ENCODE measurements at places on chromosomes 2 and 18.
A peak's percentile ranks its signal among the peaks of the same experiment; 100 is the strongest.

- DNase-seq, result no peak
Observed at GRCh38 chr2:155525199-155525598, 807.3 kb downstream of the NR4A2 start.

- DNase-seq, result no peak
Observed at GRCh38 chr2:134122610-134123009, 131.3 kb upstream of the MGAT5 start.

GRCh38 chr2:56102866-56103265 is 80.9 kb upstream of the CCDC85A start:
- no peak for DNase-seq

GRCh38 chr2:118010473-118010872 is 3.4 kb downstream of the CCDC93 start:
- DNase-seq, result peak; percentile 54

DNA sequence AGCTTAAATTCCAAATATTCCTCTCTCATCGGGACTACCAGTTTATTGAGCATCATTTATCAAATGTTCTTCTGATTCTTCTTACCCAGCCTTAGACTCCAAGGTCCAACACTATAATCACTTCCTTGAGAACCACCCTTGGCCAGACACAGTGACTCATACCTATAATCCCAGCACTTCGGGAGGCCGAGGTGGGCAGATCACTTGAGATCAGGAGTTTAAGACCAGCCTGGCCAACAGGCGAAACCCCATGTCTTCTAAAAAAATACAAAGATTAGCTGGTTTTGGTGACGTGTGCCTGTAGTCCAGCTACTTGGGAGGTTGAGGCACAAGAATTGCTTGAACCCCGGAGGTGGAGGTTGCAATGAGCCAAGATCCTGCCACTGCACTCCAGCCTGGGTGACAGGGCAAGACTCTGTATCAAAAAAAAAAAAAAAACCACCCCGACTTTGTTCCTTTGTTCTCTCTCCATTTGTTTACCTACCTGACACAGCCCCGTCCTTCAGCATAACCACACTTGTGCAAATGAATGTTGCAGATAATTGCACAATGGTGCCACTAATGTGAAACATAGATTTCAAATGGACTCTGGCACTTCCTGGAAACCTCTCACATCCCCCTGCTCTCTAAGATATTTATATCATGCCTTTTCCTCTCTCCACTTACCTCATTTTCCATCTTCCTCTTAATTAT is 38.9 kb upstream of the LPIN2 start:
- DNase-seq, result peak; percentile 34

DNA sequence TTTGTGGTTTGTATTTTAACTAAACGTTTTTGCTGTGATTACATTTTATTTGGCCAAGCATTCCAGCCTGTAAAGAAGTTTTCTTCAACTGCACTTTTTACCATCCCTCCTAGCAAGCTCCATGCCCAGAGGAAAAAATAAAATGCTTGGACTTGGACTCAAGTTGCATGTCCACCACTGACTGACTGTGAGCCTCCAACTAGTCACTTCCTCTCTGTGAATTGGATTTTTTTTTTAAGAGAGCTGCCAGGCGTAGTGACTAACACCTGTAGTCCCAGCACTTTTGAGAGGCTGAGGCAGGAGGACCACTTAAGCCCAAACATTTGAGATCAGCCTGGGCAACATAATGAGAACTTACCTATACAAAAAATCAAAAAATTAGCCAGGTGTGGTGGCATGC is 1185.2 kb upstream of the PIK3C3 start:
- DNase-seq, result no peak

DNA sequence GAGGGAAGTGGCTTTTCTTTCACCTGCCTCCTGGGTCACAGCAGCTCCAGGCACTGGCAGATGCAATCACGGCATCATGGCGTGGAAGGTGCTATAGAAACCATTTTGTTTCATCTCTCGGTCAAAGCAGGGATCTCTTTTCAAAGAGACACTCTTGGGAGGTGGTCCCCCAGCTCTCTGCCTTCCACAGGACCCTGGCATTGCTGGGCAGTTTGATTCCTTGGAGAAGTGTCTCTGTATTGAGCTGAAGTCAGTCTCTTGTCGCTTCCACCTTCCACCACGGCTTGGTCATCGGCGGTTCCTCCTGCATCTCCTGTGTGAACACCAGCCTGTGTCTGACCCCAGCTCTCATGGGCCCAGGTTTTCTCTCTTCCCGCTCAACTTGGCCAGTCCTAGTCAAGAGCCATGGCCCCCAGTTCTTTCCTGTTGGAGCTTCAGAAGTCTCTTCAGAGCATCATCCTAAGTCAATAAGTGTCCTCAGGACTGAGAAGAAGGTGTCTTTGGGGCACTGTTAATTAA is 42.3 kb upstream of the HDAC4 start:
- no peak for DNase-seq

DNA sequence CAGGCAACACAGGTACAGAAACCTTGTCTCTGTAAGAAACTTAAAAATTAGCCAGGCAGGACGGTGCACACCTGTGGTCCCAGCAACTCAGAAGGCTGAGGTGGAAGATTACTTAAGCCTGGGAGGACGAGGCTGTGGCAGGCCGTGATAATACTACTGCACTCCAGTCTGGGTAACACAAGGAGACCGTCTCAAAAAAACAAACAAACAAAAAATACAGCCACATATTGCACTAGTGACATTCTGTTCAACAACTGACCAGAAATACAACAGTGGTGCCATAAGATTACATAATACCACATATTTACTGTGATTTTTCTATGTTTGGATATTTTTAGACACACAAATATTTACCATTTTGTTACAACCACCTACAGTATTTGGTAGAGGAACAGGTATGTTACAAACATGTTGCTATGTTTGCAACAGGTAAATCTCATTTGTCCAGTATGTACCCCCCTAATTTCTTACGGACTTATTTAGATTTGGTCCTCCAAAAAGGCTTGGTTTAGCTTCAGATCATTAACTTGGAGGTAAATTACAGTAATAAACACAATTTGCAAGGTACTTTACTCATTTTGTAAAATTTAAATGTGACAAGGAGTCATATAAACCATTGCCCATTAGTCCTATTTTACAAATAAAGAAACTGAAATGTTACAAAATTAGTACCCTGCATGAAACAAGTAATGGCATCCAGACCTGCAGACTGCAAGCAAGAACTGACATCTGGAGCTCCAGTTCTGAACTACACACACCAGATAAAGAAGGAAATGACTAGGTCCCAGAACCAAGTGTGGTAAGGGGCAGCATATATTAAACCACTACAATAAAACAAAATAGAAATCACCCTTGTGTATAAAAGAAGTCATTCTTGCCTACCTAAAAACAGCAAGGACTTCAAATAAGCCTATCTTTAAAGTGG is 36.8 kb downstream of the TRIP12 start:
- no peak for DNase-seq

DNA sequence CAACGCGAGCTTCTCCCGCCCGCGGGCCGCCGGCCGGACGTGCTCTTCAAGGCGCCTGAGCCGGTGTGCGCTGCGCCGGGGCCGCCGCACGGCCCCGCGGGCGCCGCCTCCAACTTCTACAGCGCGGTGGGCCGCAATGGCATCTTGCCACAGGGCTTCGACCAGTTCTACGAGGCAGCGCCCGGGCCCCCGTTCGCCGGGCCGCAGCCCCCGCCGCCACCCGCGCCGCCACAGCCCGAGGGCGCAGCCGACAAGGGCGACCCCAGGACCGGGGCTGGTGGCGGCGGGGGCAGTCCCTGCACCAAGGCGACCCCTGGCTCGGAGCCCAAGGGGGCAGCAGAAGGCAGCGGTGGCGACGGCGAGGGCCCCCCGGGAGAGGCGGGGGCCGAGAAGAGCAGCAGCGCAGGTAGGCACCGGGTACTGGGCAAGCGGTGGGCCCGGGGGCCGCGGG is 676 bp downstream of the HOXD11 start:
- DNase-seq, result no peak

GRCh38 chr2:135409436-135409835 is 121.6 kb downstream of the ZRANB3 start:
- no peak for DNase-seq

- DNase-seq, result peak; percentile 28
Observed at GRCh38 chr2:83967854-83968253, 491.2 kb downstream of the SUCLG1 start.

GRCh38 chr2:169034256-169034655 is 3.1 kb upstream of the ABCB11 start:
- DNase-seq, result peak; percentile 70

DNA sequence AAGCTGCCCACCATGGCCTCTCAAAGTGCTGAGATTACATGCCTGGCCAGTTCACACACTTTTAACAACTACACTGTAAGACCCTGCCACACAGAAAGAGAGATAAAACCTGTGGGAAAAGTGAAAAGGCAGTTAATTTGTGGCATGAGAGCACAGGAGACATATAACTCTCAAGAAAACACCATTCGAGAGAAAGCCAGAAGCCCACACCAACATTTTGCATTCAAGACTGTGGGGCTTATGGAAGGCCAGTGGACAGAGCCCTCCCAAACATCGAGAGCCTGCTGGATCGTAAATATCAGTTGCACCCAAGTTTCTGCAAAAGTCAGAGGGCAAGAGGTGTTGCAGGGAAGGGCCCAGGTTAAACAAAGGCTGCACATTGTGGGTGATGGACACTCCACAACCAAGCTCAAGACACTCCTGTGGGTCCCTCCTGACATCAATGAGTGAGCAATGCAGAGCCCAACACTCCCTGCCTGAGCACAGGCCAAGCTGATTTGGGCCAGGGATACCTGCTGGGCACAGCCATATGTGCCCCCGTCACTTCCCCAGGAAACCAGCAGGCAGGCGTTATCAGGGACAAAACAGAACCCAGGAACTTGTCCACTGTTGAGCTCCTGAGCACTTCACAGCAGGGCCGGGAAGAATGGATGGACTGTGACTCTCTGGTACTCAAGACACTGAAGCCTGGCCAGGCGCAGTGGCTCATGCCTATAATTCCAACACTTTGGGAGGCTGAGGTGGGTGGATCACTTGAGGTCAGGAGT is 114.4 kb downstream of the ZFP36L2 start:
- no peak for DNase-seq

GRCh38 chr2:189982780-189983394 is 79.6 kb downstream of the MSTN start:
- DNase-seq, result peak; percentile 60

- no peak for DNase-seq
Observed at GRCh38 chr2:150003544-150003943, 416.0 kb upstream of the MMADHC start.

- DNase-seq, result no peak
Observed at GRCh38 chr2:208042041-208042440, 16.7 kb upstream of the PLEKHM3 start.

GRCh38 chr2:128346291-128347170 is 27.9 kb upstream of the HS6ST1 start:
- DNase-seq, result no peak

- peak; percentile 42 for DNase-seq
Observed at GRCh38 chr2:189657867-189658266, 3.4 kb upstream of the ASNSD1 start.

DNA sequence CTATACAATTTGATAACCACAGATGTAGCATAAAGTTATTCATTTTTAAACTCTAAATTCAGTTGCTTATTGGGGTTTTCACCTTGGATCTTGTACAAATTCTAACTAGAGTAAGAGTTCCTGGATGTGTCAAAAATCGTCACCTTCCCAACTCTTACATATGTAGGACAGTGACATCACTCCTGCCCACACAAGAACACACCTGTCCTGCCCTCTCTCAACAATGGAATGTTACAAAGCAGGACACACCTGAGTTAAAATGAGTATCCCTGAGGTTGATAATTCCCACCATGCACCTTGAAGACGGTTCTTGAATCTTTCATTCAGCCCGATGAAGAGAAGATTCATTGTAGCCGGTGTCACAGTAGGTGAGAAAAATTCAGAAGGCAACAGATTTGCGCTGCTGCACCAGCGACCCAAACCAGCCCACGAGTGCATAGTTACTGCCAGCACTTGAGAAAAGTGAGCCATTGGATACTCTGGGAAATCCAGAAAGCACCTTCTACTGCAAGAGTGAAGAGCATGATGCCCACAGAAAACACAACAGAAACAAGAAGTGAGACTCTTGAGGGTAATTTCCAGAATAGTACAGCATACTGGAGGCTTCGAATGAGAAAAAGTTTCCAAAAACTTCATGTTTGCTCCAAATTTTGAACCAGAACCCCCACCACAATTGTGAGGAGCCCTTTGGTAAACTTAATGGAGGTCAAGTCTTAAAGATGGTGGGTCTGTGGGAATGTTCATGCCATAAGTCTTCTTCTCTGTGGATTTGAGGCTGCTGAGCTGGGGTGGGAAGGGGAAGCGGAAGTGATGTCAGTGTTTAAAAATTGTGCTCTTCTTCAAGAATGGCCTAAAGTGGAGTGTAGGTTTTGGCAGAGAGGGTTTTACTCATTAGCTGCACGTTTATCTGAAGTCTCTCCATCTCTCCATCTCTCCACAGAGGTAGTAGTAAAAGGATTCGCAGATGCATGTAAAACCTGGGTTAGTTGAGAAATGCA is 34.7 kb upstream of the ADAM23 start:
- no peak for DNase-seq

DNA sequence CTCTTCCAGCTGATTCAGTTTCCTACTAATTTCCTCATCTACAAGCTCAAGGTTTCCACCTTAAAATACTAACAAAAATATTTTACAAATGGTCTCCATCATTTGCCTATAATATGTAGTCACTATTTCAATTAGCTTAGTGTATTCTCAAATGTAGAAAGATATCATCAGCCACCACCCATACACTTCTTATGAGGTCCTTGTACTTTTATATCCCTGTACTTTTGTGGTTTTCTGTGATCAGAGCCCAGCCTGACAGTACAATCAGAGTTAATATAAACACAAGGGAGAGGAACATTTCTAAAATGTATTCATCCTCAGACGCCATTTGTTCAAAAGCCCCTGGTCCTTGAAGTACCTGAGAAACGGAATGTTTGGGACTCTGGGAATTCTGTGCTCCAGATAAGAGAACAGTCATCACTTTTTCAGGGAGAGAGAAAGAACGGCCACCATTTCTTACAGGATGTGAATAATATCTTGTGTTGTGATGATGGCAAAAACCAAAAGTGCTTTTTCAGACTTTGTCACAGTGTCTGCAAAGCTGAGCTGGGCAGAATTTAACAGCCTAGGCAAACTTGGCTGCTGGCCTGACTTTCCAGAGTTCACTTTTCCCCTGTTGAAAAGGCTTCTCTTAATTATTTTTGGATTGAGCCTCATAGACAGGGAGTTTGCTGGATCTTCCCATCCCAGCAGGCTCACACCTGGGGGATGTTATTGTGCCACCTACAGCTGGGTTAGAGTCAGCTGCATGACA is 361.7 kb upstream of the ACVR2A start:
- no peak for DNase-seq

- DNase-seq, result no peak
Observed at GRCh38 chr2:237190966-237191713, 105.5 kb downstream of the COPS8 start.

GRCh38 chr18:76444446-76445105 is 50.5 kb downstream of the ZNF516 start:
- DNase-seq, result no peak

- DNase-seq, result peak; percentile 42
Observed at GRCh38 chr18:23351521-23351920, 101.6 kb upstream of the RIOK3 start.

DNA sequence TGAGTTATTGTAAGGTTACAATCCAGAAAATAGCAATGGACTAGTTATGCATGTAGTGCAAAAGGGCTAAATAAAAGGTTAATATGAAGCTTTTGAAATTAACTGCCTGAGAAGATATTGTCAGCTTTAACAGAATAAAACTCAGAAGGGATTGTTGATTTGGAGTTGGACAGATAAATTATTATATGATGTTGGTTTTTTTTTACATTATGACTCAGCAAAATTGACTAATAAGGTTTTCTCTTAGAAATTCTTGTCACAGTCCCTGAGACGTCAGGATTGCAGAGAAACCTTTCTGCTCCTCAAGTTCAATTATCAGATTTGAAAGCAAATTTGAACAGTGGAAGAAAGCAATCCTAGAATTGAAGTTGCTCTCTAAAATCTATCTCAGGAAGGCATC is 946.9 kb downstream of the CBLN2 start:
- no peak for DNase-seq
